ENCODE measurements at places on chromosomes 6 and 20. TPM values are rescaled to one million over a fixed set of nuclear protein-coding genes. Genes with fewer than 3 reads are reported as not detected.

The SDCBP2 gene
- total RNA-seq: 19.1 TPM

DNA sequence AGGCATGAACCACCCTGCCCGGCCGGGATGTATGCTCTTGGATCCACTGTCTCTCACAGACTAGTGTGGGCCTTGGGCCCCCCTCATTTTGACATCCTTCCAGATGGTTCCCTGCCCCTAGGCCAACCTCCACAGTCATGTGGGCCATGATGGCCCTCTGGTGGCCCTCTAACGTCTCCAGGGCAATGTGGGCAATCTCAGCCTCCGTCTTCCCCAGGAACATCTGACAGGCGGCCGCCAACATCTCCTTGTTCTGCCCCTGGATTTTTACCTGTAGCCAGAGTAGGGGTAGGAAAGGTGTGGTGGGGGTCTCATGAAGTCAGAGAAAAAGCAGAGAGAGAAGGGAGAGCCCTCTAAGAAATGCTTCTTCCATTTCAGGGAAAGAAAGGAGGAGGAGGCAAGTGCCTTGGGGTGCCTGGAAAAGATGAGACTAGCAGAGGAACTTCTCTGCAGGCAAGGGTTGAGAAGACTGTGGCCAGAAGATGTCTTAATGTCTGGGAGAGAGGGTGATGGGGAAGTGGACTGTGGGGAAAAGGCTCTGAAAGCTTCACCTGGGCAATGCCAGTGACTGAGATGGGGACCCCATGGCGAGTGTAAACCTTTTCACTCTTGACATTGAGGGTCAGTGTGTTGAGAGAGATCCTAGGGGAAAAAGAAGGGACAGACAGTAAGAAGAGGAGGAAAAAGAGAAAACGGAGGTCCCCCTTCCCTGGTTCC, 1.3 kb downstream of the FLOT1 start:
- DNase-seq: no peak

GRCh38 chr6:3366596-3367413, 90.0 kb downstream of the SLC22A23 start:
- no peak for DNase-seq

DNA sequence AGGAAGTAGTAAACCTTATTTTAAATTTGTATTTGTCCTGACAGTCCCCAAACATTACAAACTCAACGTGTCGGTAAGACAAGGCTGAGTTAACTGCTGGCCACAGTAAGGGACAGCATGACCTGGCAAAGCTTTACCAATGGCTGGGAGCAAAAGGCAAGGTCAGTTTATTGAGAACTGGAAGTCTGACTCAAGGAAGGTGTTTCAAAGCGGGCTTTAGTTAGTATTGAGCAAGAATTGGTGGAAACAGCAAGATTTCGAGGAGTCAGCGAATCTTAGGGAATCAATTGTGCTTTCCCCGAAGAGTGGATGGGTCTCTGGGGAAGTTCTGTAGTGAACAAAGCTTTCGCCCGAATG, 885 bp upstream of the GZF1 start:
- DNase-seq: peak; percentile 47

GRCh38 chr20:48815537-48815936, 12.3 kb downstream of the PREX1 start:
- no peak for DNase-seq

- no peak for DNase-seq
Measured at GRCh38 chr6:169252505-169253189, 999 bp downstream of the THBS2 start.

- DNase-seq: no peak
Measured at GRCh38 chr6:139800837-139801236, 426.4 kb upstream of the CITED2 start.

Measured in HT-29 (cell line).